Mesothelial cell of epicardium (in vitro differentiated cells): ENCODE measurements at places on chromosomes 7 and 10.

- DNase-seq: no peak
These were observed 222.6 kb downstream of the HTR7 start for GRCh38 chr10:90635111-90635765.

DNA sequence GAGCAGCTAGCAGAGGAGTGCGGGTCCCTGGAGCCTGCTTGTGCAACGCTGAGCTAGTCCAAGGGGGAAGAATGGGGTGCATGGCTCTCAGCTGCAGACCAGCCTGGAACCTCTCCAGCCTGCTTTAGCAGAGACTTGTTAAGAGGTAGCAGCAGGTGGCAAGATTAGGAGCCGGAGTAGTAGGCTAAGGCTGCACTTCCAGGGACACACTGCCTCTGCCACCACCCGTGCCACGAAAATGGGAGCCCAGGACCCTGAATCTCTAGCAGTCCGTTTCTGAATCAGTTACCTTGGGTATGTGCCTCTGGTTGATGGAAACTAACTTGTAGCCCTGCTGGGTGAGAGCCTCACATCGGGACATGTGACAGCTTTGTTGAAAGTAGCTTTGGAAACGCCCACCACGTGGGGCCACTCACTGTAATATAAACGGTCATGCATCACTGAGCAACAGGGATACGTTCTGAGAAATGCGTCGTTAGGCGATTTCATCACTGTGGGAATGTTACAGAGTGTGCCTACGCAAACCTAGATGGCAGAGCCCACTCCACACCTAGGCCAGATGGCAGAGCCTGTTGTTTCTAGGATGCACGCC lies 25.9 kb downstream of the HTRA1 start:
- no peak for DNase-seq

- no peak for DNase-seq
These were observed 148.1 kb upstream of the PCBD1 start for GRCh38 chr10:71036297-71036966.

- DNase-seq: no peak
These were observed 39.5 kb downstream of the STEAP1B start for GRCh38 chr7:22460363-22460988.

- DNase-seq: no peak
These were observed 158.9 kb downstream of the EGFR start for GRCh38 chr7:55177589-55178261.

- no peak for DNase-seq
These were observed 5.4 kb downstream of the WDR86 start for GRCh38 chr7:151404216-151405011.

DNA sequence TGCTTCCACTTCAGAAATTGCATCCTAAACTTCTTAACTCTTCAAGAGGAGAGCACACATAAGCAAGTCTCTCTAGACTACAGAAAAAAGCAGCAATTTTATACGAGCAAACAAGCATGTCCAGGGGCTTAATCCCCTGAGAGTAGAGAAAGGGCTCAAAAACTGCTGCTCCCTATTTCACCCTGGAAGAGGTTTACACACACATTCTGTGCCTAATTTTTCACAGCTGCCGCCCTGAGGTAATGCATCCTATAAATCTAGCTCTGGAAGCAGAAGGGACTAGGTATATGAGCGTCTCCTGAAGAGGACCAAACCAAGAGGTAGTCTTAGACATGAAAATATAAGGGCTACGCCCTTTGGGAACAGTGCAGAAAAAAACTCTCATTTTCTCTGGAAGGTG lies 73.1 kb downstream of the CRPPA start:
- no peak for DNase-seq

GRCh38 chr7:144529269-144529926 lies 125.9 kb upstream of the NOBOX start:
- no peak for DNase-seq

GRCh38 chr10:132605390-132605789 lies 67.8 kb downstream of the INPP5A start:
- DNase-seq: no peak

DNA sequence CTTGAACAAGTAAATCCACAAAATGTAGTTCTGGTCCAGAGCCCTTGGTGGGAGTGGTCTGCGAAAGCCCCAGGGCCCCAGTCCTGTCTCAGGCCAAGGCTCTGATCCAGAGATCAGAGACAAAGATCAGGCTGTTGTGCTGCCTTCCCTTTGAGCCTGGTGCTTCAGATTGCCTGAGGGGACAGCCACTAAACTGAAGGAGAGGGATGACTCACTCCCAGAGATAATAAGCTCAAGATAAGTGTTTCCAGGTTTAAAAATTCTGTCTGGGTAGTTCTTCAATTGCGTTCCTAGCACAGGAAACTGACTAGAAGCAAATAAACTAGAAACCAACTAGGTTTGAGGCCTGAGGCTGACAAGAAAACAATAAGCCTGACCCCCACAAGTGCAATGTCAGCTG lies 190.2 kb downstream of the RAMP3 start:
- DNase-seq: no peak

GRCh38 chr10:4622384-4622783 lies 203.6 kb upstream of the AKR1E2 start:
- DNase-seq: no peak

- no peak for DNase-seq
These were observed 41.7 kb downstream of the REEP3 start for GRCh38 chr10:63562857-63563256.

DNA sequence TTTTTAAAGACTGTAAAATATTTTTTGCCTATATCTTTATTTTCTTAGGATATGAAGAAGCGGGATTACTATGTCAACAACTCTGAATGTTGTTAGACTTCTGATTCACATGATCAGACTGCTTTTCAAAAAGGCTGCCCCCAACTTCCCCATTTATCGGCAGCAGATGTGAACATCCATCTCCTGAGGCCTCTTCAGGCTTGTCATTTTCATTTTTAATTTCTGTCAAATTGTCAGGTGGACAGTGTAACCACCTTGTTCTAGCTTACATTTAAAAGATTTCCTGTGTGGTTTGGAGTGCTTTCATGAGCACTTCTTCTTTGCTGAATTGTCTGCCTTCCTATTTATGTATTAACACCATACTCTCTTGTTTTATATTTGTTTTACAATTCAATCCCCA lies 78.8 kb upstream of the GSDME start:
- no peak for DNase-seq

GRCh38 chr7:73899731-73900142 lies 38.8 kb downstream of the TMEM270 start:
- DNase-seq: no peak

DNA sequence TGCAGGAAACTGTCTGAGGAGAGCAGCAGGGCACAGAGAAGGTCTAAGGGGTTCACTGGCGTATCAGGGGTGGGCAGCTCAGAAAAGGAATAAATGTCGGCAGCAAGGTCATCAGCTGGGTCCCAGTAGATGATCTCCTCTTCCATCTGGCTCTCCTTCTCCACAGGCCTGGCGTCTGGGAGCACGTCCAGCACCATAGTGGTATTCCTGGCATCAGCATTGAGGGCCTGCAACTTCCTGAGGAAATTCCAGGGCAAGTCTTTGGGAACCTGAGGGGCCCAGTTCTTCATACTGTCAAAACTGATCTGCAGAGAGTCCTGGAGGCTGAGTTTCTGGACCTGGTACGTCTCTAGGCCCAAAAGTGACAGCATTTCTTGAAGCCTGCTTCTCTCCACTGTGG lies 9.6 kb upstream of the MRPS24 start:
- DNase-seq: no peak

DNA sequence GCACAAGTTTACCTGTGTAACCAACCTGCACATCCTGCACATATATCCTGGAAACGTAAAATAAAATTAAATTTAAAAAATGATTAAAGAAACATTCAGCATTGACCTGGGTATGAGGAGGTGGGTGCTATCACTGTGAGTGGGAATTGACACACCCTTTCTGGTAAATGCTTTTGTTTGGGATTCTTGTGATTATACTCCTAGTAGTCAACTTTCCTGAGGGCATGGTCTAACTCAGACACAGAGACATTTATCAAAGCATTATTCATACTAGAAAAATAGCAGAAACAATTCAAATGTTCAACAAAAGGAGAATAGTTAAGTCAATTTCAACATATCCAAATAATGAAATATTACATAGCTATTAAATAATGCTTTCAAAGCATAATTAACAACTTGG lies 44.2 kb downstream of the CNNM2 start:
- no peak for DNase-seq

DNA sequence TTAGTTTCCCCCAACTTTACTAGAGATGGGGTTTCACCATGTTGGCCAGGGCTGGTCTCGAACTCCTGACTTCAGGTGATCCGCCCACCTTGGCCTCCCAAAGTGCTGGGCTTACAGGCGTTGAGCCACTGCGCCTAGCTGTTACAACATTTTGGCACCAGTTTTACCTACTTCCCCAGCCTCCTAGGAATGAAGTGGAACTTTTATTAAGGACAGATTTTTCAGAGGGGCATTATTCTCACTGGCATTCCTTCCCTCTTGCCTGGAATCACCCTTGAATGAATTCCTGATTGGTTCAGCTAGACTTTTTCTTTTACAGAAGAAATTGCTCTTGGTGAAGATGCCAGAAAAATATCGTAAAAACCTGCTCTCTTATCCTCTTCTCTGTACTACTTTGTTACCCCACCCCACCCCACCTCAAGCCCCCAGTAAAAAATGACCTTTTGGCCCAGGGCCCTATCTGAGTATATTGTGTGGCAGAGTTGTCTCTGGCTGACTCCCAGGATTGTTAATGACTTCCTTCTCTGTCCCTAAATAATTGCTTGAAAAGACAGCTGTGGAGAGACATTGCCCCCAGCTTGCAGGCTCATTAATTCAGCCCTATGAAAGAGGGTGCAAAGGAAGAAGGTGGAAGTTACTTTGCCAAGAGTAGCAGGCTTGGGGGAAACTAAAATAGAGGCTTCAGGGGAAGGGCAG lies 189.6 kb downstream of the AUTS2 start:
- DNase-seq: no peak

DNA sequence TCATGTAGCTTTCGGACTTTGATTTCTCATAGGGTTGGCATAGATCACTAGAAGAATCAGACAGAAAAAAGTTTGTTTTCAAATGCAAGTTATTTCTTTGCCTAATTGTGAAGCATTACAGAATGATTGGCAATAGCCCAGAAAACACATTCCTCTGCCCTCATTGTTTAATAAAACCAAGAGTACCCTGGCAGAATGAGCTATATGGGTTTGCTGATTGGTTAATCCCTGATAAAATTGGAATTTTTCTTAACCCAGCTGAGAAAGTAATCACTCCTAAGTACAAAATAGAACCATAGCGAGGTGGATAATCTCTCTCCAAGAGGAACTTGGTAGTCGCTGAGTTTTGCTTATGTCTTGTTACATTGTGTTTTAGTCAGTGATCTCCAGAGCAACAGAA lies 30.9 kb upstream of the CREB5 start:
- no peak for DNase-seq

GRCh38 chr7:141039376-141039775 lies 24.6 kb upstream of the MRPS33 start:
- DNase-seq: no peak

GRCh38 chr7:20340839-20341238 lies 10.1 kb downstream of the ITGB8 start:
- DNase-seq: no peak

GRCh38 chr7:93442478-93443224 lies 131.9 kb downstream of the CALCR start:
- DNase-seq: no peak

GRCh38 chr7:66075590-66076461 lies at the start of gene ASL:
ASL (plus strand) TSS chr7:66075819; CDS start chr7:66076082, 263 bp downstream.
- DNase-seq: peak; percentile 90

DNA sequence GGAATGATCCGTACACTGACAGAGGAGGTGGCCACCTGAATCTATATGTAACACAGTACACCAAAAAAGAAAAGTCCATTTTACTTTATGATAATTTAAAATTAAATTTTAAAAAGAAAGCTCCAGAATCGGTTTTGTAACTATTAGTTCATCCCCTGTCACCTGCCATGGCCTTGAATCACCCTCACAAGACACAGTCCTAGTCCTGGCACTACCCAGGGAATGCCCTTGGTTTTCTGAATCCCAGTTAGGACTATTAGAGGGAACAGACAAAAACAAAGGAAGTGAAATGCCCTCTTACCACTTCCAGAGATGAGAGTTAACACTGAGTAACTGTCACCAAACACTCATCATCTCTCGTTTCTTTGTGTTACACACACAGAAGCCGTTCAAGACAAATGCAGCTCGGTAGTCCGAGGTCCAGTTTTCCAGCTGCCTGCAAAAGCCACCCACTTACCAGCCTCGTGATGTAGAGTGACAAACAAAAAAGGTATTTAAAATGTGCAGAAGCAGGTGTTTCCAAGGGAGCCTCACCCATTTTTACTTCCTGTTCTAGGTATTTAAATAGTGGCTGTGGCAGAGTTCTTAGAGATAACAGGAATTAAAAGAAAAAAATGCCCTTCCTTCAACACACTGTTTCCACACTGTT lies 6.1 kb downstream of the PTPRN2 start:
- no peak for DNase-seq

DNA sequence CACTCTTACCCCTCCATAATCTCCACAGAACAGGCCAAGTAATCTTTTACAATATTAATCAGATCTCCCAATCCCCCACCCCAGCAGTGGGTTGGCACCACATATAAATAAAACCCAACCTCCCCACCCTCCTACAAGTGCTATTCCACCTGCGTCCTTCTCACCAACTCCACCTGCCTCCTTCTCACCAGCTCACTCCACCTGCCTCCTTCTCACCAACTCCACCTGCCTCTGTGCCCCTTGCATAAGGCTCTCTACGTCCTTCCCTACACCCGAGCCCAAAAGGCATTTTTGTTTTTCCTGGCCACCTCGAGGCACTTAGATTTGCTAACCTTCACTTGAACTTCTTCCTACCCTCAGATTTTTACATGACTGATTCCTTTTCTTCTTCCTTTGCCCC lies 89.7 kb downstream of the ATE1 start:
- DNase-seq: no peak

DNA sequence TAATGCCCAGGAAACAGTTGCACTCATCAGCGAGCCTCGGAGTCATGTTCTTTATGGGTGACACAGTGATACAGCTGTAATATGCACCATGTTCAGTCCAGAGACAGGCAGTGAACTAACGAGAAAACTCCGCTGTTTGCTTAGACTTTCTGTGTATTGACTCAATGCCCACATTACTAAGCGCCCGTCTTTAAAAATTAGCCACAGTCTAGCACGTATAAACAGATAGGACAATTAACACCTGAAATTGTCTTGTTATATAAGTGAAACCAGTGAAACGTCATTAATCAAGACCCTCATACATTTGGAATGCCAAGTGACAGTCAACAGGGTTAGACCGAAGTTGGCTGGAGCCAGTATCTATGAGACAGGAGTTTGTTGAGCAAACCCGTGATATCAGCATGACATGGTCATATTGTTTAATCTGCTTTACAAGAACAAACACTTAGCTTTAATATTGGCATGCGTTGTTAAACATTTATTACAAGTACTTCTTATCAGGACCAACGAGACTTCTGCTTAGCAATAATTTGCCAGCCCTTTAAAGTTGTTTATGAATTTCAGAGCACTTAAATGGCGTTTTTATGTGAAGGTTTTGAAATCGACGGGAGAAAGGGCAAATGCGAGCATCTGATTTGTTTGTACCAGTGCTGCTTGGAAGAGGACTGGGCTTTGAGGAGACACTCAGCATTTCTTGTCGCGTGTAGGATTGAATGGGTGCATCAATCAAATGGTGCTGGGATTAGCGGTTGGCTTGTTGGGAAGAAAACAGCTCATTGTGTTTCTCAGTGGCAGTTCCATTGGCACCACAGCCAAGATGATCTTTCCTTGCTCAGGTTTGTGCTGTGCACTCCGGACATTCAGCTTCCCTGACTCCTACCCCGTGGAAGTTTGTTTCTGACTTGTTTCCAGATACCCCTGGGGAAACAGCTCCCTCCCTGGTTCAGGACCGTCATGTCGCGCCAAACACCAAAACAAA lies 56.3 kb downstream of the CAMK1D start:
- DNase-seq: no peak
